Gastrocnemius medialis (tissue), 4 donors: ENCODE measurements at places on chromosomes 4 and X. TPM values are rescaled to one million over a fixed set of nuclear protein-coding genes. Genes with fewer than 3 reads are reported as not detected.

GRCh38 chr4:158169931-158170690 lies 2.7 kb downstream of the GASK1B start:
- H3K27me3 ChIP-seq = no peaks in the 10 kb centered on the region
- H3K27ac ChIP-seq = peak overlapping the region; percentile 50
- DNase-seq = no peak
- H3K36me3 ChIP-seq = no peaks in the 10 kb centered on the region
- peak overlapping the region; percentile 58 for H3K4me3 ChIP-seq
- H3K4me1 ChIP-seq = peaks cover 7% of the 10 kb centered on the region

Gene ADGRG4
- not detected for total RNA-seq

DNA sequence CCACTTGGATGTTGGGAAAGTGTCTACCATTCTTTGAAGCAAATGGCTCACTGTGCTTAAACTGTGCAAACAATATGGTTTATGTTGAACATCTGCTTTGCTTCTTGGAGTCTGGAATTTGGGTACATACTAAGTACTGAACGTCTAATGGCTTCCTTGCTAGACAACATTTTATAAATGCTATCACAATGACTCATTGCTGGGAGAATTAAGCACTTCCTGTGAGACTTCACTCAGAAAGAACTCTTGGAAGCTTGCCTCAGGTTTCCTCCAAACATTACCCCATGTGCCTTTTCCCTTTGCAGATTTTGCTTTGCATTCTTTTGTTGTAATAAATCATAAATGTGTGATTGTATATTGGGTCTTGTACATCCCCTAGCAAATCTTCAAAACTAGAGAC lies 139.7 kb downstream of the PACRGL start:
- no peaks in the 10 kb centered on the region for H3K27me3 ChIP-seq
- H3K4me1 ChIP-seq = no peaks in the 10 kb centered on the region
- H3K36me3 ChIP-seq = no peaks in the 10 kb centered on the region
- no peak overlapping the region for H3K27ac ChIP-seq
- DNase-seq = no peak

GRCh38 chrX:128396601-128397000 lies 344.4 kb upstream of the ACTRT1 start:
- no peak for DNase-seq
- H3K4me3 ChIP-seq = no peak overlapping the region
- no peaks in the 10 kb centered on the region for H3K36me3 ChIP-seq
- H3K4me1 ChIP-seq = no peaks in the 10 kb centered on the region

DNA sequence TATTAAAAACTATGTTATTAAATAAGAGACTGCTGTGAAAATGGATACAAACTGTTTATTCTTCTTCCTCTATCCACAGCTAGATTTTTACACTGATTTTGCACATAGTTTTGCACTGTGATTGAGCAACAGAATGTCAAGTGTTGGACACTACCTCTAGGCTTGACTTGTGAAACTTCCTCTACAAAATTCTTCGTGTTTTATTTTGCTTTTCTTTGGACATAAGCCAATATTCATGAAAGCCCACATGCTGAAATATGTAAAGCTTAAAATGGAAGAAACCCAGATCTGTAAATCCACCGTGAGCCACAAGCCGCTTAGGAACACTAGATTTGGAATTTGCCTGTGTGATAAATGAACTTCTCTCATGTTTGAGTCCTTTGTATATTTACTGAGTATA lies 849.4 kb downstream of the FSTL5 start:
- no peaks in the 10 kb centered on the region for H3K36me3 ChIP-seq
- H3K4me3 ChIP-seq = no peak overlapping the region
- no peaks in the 10 kb centered on the region for H3K27me3 ChIP-seq
- no peaks in the 10 kb centered on the region for H3K4me1 ChIP-seq
- no peak overlapping the region for H3K27ac ChIP-seq
- DNase-seq = no peak

Gene ADH6
- not detected for total RNA-seq

DNA sequence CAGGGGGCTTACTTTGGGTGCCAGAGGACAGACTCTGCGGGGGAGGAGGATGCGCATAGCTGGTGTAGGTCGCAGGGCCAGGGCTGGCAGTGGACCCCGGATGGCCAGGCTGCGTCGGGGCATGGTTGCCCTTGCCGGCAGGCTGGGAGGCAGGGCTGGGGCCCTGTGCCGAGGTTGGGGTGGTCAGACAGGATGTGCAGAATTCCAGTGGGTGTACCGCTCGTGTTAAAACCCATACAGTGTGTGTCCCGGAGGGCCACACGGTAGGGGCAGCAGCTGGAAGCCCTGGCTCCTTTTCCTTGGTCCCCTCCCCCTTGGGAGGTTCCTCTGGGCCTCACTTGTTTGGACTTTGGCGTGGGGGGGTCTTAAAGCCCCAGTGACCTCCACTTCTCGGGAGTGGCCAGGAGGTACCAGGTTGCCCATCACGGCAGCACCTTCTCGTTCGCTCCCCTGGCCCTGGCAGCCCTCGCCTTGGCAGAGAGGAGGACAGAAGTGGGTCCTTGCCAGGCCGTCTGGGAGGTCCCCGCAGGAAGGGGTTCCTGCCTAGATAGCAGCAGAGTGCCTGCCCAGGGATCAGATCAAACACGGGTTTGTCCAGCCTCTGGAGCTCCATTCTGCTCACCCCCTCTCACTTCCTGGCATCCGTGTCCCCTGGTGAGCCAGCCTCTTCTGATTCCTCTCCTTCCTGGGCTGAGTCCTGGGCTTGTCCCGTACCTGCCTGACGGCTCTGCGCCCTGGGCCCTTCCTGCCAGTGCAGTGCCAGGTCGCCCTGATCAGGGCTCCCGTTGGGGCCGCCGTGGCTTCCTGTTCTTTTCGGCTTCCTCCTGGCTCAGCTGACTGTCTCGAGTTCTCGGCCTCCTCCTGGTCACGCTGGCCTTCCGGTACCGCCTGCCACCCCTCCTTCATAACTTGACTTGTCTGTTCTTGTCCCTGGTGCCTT lies 56.7 kb upstream of the HGFAC start:
- no peaks in the 10 kb centered on the region for H3K36me3 ChIP-seq
- no peak overlapping the region for H3K4me3 ChIP-seq
- H3K27ac ChIP-seq = peak overlapping the region; percentile 12
- H3K27me3 ChIP-seq = no peaks in the 10 kb centered on the region

- H3K4me3 ChIP-seq = no peak overlapping the region
- no peaks in the 10 kb centered on the region for H3K4me1 ChIP-seq
- H3K36me3 ChIP-seq = no peaks in the 10 kb centered on the region
- no peak for DNase-seq
These were observed 33.0 kb upstream of the MAP3K15 start for GRCh38 chrX:19548279-19548678.

DNA sequence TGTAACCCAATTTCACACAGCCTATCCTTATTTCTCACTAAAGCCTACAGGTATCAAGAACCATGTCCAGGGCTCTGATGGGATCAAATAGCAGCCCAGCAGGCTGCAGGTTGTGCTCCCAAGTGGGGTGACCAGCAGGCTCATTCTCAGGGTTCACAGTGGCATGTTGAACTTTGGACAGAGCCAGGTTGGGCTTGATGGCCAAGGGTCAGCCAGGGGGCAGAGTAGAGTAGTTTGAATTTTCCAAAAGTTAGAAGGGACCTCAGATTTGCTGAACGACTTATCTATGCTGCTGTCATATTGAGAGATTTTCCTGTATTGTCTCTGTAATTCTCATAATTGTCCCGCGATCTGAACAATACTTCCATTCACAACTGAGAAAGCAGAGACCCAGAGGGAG lies 310.8 kb upstream of the BOD1L1 start:
- no peak for DNase-seq
- H3K27me3 ChIP-seq = no peaks in the 10 kb centered on the region
- no peak overlapping the region for H3K27ac ChIP-seq
- H3K4me1 ChIP-seq = no peaks in the 10 kb centered on the region
- H3K4me3 ChIP-seq = no peak overlapping the region

GRCh38 chr4:38310446-38311043 lies 350.3 kb downstream of the PTTG2 start:
- H3K27me3 ChIP-seq = no peaks in the 10 kb centered on the region
- no peak overlapping the region for H3K27ac ChIP-seq
- peaks cover 7% of the 10 kb centered on the region for H3K4me1 ChIP-seq
- DNase-seq = no peak
- no peaks in the 10 kb centered on the region for H3K36me3 ChIP-seq
- H3K4me3 ChIP-seq = no peak overlapping the region

Gene ZFYVE28
- 3.1 TPM for total RNA-seq

GRCh38 chrX:119290476-119290875 lies 54.4 kb downstream of the PGRMC1 start:
- H3K4me1 ChIP-seq = no peaks in the 10 kb centered on the region
- no peak for DNase-seq
- no peaks in the 10 kb centered on the region for H3K27me3 ChIP-seq

GRCh38 chr4:122665161-122665929 lies 44.5 kb upstream of the IL21 start:
- peaks cover 12% of the 10 kb centered on the region for H3K4me1 ChIP-seq
- no peaks in the 10 kb centered on the region for H3K27me3 ChIP-seq
- DNase-seq = no peak
- H3K4me3 ChIP-seq = no peak overlapping the region

DNA sequence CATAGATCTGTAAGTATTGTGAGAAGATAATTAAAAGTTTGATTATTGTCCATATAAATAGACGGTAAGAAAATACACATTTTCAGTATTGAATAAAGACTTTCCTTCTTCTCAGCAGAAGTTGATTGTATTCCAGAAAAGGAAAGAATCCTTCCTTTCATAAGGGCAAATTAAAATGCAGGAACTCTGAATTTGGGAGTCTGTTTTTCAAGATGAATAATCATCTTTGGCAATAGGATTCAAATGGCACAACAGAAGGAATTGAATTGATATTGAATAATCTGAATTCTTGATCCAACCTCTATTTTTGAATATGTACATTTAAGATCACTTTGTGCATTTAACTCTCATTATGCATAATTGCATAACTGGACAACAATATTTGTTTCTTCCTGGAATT lies 149.3 kb downstream of the DMD start:
- DNase-seq = no peak
- H3K27ac ChIP-seq = no peak overlapping the region
- H3K4me1 ChIP-seq = no peaks in the 10 kb centered on the region
- H3K4me3 ChIP-seq = no peak overlapping the region
- no peaks in the 10 kb centered on the region for H3K36me3 ChIP-seq

DNA sequence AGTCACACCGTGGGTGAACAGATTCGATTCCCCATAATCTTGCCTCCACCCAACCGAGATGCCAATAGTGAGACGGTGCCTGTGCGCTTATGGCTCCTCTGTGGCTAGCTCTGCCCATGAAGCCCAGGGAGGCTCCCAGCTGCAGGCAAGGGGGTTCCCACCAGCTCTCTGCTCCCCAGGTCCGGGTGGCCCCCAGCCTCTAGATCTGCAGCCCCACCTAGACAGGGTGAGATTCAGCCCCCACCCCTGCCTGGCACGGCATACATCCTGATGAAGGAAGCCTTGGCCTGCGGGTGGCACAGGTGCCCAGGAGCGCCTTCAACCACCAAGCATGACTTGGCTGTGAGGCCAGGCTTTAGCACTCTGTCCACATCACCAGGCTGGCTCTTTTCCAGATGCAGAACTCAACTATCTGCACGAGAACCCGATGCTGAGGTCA lies 40.6 kb downstream of the WDR1 start:
- DNase-seq = peak; percentile 31
- H3K27ac ChIP-seq = no peak overlapping the region
- no peak overlapping the region for H3K4me3 ChIP-seq
- H3K36me3 ChIP-seq = no peaks in the 10 kb centered on the region

DNA sequence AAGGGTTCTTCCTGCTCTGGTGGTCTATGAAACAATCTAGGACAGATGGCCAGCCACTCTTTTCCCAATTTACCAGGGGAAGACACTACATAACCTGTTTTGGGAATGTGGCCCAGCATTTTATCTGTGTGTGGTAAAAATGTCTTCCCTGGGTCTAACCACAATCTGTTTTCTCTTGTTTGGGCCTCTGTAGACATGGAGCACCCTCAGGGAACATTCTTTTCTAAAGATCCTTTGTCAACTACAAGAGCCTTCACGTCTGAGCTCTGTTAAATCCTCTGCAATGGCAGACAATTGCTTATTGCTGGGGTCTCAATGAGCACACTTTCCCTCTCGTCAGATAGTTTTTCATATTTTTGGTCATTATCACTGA lies 35.5 kb downstream of the PLAC1 start:
- H3K27ac ChIP-seq = no peak overlapping the region
- H3K27me3 ChIP-seq = no peaks in the 10 kb centered on the region
- H3K4me3 ChIP-seq = no peak overlapping the region
- no peak for DNase-seq
- peaks cover 2% of the 10 kb centered on the region for H3K4me1 ChIP-seq

- H3K36me3 ChIP-seq = no peaks in the 10 kb centered on the region
- H3K4me3 ChIP-seq = no peak overlapping the region
- no peak for DNase-seq
- H3K4me1 ChIP-seq = peaks cover 2% of the 10 kb centered on the region
These were observed 69.9 kb upstream of the CAMK2D start for GRCh38 chr4:113831457-113831856.

DNA sequence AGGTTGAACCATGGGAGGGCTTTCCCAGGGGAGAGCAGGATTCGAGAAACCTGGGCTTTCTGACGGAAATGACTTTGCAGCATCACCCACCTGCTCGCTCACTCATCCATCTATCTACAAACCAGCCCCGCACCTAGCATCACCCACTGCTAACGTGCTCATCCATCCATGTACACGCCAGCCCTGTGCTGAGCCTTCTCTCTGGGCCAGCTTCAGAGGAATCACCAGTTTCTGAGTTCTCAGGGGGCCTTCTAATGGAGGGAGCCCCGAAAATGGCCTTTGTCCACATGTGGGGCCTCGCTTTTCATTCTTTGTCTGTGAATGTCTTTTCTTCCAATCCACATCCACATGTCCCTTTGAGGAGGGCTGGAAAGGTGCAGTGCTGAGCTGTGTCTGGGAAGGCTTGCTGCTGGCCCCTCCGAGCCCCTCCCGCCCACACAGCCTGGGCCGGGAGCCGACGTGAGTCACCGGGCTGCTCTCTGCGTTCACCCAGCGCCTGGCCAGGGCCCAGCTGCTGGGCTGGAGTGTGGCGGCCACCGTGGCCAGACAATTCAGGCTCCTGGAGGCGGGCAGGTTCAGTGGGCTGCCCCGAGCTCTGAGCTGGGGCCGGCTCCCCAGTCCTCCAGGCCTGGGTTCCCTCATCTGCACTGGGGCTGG lies 14.7 kb downstream of the SORCS2 start:
- no peak overlapping the region for H3K4me3 ChIP-seq
- peaks cover 18% of the 10 kb centered on the region for H3K4me1 ChIP-seq
- DNase-seq = peak; percentile 58
- H3K27me3 ChIP-seq = no peaks in the 10 kb centered on the region
- peak overlapping the region; percentile 52 for H3K27ac ChIP-seq

DNA sequence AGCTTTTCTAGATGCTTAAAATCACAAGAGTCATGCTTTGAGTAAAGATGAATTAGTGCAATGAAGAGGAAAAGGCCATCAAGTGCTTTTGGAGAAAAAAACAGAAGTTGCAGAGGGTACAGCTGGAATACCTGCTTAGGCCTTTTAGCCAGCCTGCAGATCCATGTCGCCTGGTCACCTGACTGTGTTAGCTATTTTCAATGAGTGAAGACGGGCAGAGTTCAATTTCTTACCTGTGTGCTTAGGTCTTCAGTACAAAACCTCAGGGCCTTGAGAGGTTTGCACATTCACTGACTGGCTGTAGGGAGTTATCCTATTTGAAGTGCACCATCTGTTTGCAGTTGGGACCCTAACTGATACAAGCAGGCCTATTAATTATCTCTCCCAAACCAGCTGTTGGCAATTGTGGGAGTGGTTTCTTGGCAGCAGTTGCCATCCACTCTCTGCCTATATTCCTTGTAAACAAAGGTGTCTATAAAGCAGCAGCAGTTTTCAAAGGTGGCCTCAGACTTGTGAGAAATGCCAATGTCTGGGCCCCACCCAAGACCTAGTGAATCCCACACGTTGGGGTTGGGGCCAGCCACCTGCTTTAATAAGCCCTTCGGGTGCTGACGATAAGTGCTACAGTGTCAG lies 16.3 kb upstream of the FAT1 start:
- DNase-seq = no peak
- H3K27me3 ChIP-seq = no peaks in the 10 kb centered on the region
- H3K4me1 ChIP-seq = no peaks in the 10 kb centered on the region
- no peak overlapping the region for H3K27ac ChIP-seq
- no peak overlapping the region for H3K4me3 ChIP-seq

Gene SLC38A5
- 0.46 TPM for total RNA-seq
